ENCODE measurements at places on chromosomes 4 and X. TPM values are rescaled to one million over a fixed set of nuclear protein-coding genes. Genes with fewer than 3 reads are reported as not detected.

Gene SYTL5
- not detected for total RNA-seq

DNA sequence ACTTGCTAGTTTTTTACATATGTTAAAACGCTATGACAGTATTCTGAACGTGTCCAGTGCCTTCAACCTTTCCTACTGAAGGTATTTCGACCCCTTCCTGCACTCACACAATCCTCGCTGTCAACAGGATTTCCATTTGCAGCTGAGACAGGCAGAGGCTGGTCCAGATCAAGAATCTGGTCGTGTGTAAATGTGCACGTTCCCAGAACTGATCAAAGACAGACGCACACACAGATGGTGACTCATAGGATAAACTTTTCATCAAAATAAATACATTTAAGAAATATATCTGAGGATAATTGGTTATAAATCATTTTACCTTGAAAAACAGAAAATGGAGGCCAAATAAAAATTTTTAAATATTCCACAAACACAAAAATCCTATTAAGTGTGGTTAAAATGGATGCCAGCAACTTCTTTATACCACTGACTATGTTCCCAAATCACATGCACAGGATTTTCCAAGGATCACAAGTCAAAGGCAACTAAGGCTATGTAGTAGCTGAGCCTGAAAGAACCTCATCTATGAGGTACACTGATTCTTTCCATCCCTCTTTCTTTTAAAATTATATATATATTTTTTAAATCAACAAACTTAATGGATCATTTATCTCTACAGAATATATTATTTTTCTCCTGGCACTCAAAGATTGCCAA lies 85.9 kb downstream of the RNF150 start:
- no peaks in the 10 kb centered on the region for H3K4me1 ChIP-seq
- no peaks in the 10 kb centered on the region for H3K36me3 ChIP-seq
- H3K4me3 ChIP-seq = no peak overlapping the region
- no peaks in the 10 kb centered on the region for H3K27me3 ChIP-seq
- no peak overlapping the region for H3K27ac ChIP-seq

DNA sequence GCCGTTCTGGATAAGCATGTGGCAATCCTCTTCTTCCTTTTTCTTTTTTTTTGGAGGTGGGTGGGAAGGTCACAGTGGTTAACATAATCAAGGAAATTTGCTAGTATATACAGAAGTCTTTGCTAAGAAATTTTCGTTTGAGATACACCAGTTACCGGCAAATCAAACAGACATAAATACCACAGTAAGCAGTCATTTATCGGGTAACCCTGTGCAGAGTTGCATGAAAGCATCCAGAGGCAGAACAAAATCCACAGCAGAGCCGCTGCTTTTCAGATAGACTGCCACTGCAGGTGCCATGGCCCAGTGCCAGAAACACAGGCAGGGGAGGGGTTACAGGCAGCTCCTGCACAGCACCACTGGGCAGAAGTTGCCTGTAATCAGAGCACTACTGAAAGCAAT lies 179.1 kb upstream of the MAB21L2 start:
- no peak for DNase-seq
- H3K4me3 ChIP-seq = no peak overlapping the region
- no peaks in the 10 kb centered on the region for H3K4me1 ChIP-seq
- no peaks in the 10 kb centered on the region for H3K27me3 ChIP-seq
- no peak overlapping the region for H3K27ac ChIP-seq

- no peak for DNase-seq
- no peaks in the 10 kb centered on the region for H3K36me3 ChIP-seq
- no peak overlapping the region for H3K27ac ChIP-seq
- H3K27me3 ChIP-seq = no peaks in the 10 kb centered on the region
- H3K4me3 ChIP-seq = no peak overlapping the region
Measured at GRCh38 chr4:48178931-48179330, 44.9 kb upstream of the TXK start.

- H3K4me3 ChIP-seq = no peak overlapping the region
- H3K36me3 ChIP-seq = no peaks in the 10 kb centered on the region
- no peak overlapping the region for H3K27ac ChIP-seq
- no peak for DNase-seq
- no peaks in the 10 kb centered on the region for H3K27me3 ChIP-seq
- H3K4me1 ChIP-seq = no peaks in the 10 kb centered on the region
Measured at GRCh38 chr4:55008166-55009056, 117.0 kb downstream of the KDR start.

- no peak for DNase-seq
- H3K27me3 ChIP-seq = no peaks in the 10 kb centered on the region
- no peak overlapping the region for H3K27ac ChIP-seq
- no peak overlapping the region for H3K4me3 ChIP-seq
- no peaks in the 10 kb centered on the region for H3K4me1 ChIP-seq
Measured at GRCh38 chrX:19174401-19175025, 52.2 kb upstream of the ADGRG2 start.

- no peak overlapping the region for H3K27ac ChIP-seq
- H3K4me3 ChIP-seq = no peak overlapping the region
- DNase-seq = no peak
- no peaks in the 10 kb centered on the region for H3K27me3 ChIP-seq
Measured at GRCh38 chrX:100674705-100675104, 30.7 kb downstream of the SRPX2 start.

Gene CORIN
- 0.11 TPM for total RNA-seq

DNA sequence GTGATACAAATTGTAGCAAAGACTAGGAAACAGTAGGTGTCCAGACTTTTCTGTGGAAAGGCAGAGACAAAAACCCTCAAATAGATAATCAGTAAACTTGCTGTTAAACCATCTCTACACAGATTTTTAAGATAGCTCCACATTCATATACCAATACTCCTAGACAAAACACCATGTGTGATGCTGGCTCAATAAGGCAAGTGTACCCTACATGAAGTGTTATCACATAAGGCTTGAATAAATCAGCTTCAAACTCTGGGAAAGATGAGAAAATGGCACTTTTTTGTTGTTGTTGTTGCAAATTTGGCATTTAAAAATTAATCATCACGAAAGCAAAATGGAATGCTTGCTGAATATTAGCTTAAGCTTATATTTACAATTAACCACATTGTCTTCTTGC lies 45.1 kb downstream of the DRD5 start:
- H3K4me3 ChIP-seq = no peak overlapping the region
- H3K4me1 ChIP-seq = no peaks in the 10 kb centered on the region
- no peak for DNase-seq
- H3K36me3 ChIP-seq = peaks cover 49% of the 10 kb centered on the region
- H3K27ac ChIP-seq = no peak overlapping the region
- H3K27me3 ChIP-seq = no peaks in the 10 kb centered on the region

GRCh38 chr4:107808572-107808971 lies 16.2 kb upstream of the SGMS2 start:
- H3K4me1 ChIP-seq = peaks cover 9% of the 10 kb centered on the region
- no peak overlapping the region for H3K27ac ChIP-seq
- H3K27me3 ChIP-seq = no peaks in the 10 kb centered on the region
- H3K4me3 ChIP-seq = no peak overlapping the region
- no peaks in the 10 kb centered on the region for H3K36me3 ChIP-seq

Measured in HepG2 (cell line).